Inflammatory macrophage (primary cell): ENCODE measurements at places on chromosomes 4 and X.

DNA sequence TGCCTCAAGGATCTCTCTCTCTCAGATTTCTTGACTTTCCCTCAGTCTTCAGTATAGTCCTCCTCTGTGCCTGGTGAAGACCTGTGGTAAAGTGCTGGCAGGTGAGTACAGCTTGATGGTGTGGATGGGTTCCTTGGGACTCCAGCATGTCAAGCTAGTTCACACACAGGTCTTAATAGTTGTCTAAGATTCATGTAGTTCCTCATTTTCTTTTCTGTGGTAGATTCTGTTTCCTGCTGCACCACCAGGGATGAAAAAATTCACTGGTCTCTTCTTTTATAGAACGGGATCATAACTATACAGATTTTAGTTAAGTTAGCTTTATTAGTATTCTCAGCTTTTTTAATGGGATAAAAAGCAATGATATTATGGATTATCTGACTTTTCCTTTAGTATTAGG is 32.5 kb upstream of the PAQR3 start:
- DNase-seq = no peak

DNA sequence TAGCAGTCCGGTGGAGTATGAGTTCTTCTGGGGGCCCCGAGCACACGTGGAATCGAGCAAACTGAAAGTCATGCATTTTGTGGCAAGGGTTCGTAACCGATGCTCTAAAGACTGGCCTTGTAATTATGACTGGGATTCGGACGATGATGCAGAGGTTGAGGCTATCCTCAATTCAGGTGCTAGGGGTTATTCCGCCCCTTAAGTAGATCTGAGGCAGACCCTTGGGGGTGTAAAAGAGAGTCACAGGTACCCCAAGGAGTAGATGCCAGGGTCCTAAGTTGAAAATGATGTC is 852 bp downstream of the MAGEH1 start:
- DNase-seq = no peak

- DNase-seq = no peak
These were observed 97.3 kb downstream of the NR3C2 start for GRCh38 chr4:148344941-148345340.

- DNase-seq = no peak
These were observed 21.3 kb upstream of the BMP2K start for GRCh38 chr4:78754872-78755271.

DNA sequence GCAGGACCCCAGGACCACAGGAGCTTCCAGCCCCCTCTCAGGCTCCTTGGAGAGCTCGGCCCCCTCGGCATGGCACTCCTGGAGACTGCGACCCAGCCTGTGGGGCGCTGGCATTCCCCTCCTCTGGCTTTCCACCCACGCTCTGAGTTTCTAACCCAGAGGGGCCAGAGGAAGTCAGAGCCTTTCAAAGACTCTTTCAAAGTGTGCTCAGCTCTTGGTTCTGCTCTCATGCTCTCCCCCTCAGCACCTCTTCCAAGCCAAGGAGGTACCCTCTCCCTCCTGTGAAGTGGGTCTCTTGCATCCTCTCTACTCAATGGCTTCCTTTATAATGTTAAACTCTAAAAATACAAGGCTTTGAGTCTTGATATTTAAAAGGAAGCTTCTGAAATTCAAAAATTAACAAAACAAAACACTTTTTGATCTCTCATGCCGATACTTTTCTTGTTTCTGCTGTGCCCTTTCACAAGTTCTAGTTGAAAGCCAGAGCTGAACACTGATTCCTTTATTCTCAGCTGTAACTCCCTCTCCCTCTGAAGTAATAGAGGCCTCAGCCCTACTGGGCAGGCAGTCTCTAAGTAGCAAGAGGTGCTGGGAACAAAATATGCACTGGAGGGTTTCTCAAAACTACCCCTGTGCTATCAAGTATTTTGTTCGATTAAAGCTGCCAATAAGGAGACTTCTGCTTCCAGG is 82.8 kb downstream of the NAT8L start:
- DNase-seq = no peak

DNA sequence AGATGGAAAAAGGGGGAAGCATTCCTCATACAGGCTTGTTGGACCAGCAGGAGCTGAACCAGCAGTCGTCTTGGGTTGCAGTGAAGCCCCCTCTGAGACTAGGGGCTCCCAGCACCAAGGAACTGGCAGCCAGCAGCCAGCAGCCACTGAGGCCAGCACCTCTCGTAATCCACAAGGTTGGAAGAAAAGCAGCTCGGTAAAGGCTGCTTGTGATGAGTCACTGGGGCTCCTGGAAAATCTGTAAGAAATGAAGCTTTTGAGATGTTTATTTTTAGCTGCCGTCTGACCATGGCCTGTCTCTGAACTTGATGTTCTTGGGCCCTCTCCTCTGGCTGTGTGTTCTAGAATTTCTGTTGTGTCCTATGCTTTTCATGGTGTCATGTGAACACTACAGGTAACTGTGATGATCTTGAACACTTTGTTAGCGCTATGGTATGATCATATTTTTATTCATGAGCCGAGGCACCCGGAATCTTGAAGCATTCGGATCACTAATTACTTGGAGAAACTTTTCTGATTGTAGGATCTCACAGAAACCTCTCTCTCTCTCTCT is 18.6 kb downstream of the CLCN4 start:
- no peak for DNase-seq

GRCh38 chrX:9476810-9477575 is 12.1 kb downstream of the TBL1X start:
- DNase-seq = no peak

DNA sequence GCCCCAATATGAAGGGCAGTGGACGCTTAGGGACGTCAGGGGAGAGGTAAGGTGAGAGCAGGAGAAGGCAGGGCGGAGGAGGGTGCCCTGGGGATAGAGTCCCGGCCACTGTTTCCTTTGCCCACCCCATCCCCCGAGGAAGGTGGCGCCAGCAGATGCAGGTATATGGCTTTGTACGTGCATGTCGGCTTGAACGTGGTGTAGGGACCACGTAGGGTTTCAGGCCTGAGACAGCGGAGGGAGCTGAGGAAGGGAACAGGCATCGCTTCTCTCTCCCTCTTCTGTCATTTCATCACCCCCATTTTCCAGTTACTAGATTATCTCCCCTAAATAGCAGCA is 97.9 kb downstream of the PHKA2 start:
- DNase-seq = no peak
